Adipose tissue (tissue), 3 donors: ENCODE measurements at places on chromosomes 2 and 18. TPM values are rescaled to one million over a fixed set of nuclear protein-coding genes. Genes with fewer than 3 reads are reported as not detected.

Gene C2orf72
- polyA plus RNA-seq: 5.1 TPM

Gene INPP5D
- 15.2 TPM for polyA plus RNA-seq

Gene RFX8
- polyA plus RNA-seq: 3.0 TPM

Gene MLPH
- 15.0 TPM for polyA plus RNA-seq

Gene DLX2
- polyA plus RNA-seq: 0.03 TPM

Gene PIKFYVE
- 6.9 TPM for polyA plus RNA-seq

Gene SOWAHC
- polyA plus RNA-seq: 1.8 TPM

Gene VWA3B
- polyA plus RNA-seq: not detected

Gene NBAS
- polyA plus RNA-seq: 12.7 TPM

Gene CNTNAP5
- polyA plus RNA-seq: not detected

Gene NEU2
- polyA plus RNA-seq: not detected

Gene VWC2L
- polyA plus RNA-seq: not detected

Gene NT5DC4
- not detected for polyA plus RNA-seq

Gene LIMS4
- 2.9 TPM for polyA plus RNA-seq

Gene GLI2
- polyA plus RNA-seq: 0.09 TPM

Gene MYCN
- 0.17 TPM for polyA plus RNA-seq

Gene GREB1
- 1.1 TPM for polyA plus RNA-seq

Gene MC2R
- not detected for polyA plus RNA-seq

Gene SLC4A5
- polyA plus RNA-seq: 0.32 TPM

Gene SNX17
- 101 TPM for polyA plus RNA-seq

Gene NGEF
- polyA plus RNA-seq: 0.58 TPM

Gene WNT10A
- polyA plus RNA-seq: not detected

Gene IL1A
- not detected for polyA plus RNA-seq

Gene CFAP221
- polyA plus RNA-seq: 5.6 TPM

Gene KCNE4
- 1.5 TPM for polyA plus RNA-seq

Gene ALPI
- 0.03 TPM for polyA plus RNA-seq

Gene SIX2
- polyA plus RNA-seq: 30.5 TPM

Gene MATN3
- 2.8 TPM for polyA plus RNA-seq

Gene REEP1
- 2.2 TPM for polyA plus RNA-seq

Gene PCARE
- polyA plus RNA-seq: 0.01 TPM

Gene CENPA
- polyA plus RNA-seq: 0.18 TPM

Gene ARHGEF33
- 0.10 TPM for polyA plus RNA-seq

Gene FLACC1
- 1.1 TPM for polyA plus RNA-seq

Gene COLEC11
- polyA plus RNA-seq: 7.9 TPM

Gene RNF103
- 12.5 TPM for polyA plus RNA-seq

Gene LOXHD1
- polyA plus RNA-seq: 0.09 TPM

Gene HPCAL1
- polyA plus RNA-seq: 30.0 TPM

Gene GKN1
- 2,134 TPM for polyA plus RNA-seq

Gene TUBB8B
- polyA plus RNA-seq: not detected

Gene FIGN
- polyA plus RNA-seq: 1.1 TPM
